ENCODE measurements at places on chromosomes 1 and 21.

GRCh38 chr1:113389359-113389952, 859 bp upstream of the MAGI3 start:
- DNase-seq: no peak

DNA sequence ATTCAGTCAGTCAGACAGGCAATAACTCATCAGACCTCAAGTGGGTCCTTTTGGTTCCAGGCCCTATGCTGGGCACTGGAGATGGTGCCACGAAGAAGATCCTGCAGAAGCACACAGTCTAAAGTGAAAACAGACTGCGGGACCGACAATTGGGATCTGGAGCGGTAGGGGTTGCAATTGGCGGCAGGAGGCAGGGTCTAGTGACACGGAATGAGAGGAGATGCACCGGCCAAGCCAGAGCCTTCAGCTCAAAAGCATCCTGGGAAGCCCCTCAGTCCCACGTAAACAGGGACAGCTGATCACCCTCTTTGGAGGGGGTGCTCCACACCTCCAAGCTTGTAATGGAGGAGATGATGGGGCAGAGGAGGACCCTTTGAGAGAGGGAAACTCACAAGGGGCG, 56.2 kb downstream of the KLHDC7A start:
- no peak for DNase-seq

DNA sequence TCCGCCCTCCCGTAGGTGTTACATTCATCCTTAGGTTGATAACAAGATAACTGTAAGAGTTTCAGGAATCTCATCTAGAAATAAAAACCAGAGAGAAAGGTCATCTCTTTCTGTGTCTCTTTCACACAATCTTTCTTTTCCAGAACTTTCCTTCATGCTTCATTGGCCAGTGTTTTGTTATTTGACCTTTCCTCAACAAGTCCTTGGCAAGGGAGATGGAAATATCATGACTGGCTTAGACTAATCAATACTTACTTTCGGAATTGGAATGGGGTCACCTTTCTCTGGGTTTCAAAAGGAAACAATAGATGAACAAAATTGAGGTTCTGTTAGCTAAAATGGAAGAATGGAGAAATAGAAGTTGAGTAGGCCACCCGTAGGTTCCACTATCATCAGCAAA, 72.9 kb upstream of the PPP2R5A start:
- no peak for DNase-seq

DNA sequence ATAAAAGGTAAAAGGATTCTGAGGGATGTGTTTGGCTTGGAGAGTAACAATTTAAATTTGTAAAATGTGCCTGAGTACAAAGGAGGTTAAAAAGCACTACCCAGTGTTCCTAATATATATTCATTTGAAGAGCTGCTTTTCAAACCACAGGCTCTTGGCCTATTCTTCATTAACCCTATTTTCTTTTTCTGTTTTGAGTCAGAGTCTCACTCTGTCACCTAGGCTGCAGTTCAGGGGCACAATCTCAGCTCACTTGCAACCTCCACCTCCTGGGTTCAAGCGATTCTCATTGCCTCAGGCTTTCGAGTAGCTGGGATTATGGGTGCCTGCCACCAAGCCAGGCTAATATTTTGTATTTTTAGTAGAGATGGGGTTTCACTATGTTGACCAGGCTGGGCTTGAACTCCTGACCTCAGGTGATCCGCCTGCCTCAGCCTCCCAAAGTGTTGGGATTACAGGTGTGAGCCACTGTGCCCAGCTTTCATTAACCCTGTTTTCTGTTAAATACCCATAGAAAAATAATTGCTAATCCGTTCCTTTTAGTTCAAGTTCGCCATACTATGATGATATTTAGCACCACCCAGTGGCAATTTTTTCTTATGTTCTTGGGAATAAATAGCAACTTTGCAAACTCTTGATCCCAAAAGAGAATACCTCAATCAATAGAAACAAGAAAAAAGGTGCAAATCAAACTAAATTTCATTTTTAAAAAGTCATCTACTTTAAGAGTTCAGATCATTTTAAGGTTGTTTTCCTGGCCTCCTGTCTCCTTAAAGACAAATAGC, 30.5 kb downstream of the ZBTB8OS start:
- DNase-seq: no peak

DNA sequence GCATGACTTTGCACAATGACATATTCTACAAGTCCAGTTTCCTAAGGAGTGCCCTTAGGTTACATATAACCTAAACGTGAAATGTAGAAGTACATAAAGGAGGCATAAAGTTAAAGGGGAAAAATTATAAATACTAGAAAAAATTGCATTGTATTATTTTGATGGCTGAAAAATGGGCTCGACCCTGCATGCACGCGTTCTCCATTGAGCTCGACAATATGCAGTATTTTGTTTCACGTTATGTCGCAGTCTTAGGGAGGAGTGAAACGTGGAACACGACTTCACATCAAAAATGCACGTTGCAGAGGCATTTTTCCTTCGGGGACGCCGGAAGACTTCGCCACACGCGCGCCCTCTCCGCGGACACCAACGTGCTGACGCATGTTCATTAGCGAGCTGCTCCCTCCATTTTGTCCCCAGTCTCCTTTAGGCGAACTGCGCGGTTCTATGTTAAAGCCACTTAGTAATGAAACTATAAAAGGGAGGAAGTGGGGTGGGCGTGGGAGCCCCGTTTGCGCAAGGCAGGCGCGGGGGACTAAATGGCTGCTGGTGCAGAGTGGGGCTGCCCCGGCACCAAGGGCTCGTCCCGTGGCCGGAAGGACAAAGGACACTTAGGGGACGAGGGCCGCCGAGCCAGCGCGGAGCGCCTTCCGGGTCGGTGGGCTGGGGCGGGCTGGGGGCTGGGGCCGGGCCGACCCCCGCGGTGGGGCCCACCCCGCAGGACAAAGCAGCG, 749 bp upstream of the COX20 start:
- DNase-seq: peak; percentile 77

- DNase-seq: no peak
These were observed 21.6 kb downstream of the PLPP3 start for GRCh38 chr1:56557746-56558145.

GRCh38 chr1:111145542-111145941, 5.5 kb downstream of the CEPT1 start:
- no peak for DNase-seq

GRCh38 chr1:162616848-162617247, 15.4 kb upstream of the DDR2 start:
- DNase-seq: no peak

DNA sequence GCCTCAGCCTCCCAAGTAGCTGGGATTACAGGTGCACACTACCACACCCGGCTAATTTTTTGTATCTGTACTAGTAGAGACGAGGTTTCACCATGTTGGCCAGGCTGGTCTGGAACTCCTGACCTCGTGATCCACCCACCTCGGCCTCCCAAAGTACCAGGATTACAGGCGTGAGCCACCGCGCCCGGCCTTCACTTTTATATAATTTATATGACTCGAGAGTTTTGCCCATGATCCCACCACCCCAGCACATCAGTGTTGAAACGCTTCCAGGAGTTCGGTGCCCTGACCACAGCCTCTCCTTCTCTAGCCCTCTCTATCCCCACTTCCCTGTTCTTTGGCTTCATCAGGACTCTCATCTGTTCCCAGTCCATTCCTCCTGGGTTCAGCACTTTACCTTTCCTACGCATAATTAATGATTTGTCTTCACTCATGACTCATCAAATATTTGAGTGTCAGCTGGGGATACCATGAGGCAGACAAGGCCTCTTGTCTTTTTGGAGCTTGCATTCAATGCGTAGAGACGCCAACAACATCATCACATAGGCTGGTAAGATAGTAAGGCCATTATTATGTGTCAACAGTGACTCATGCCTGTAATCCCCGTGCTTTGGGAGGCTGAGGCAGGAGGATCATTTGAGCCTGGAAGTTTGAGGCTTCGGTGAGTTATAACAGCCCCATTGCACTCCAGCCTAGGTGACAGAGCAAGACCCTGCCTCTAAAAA, 1.4 kb downstream of the PMF1 start:
- no peak for DNase-seq

DNA sequence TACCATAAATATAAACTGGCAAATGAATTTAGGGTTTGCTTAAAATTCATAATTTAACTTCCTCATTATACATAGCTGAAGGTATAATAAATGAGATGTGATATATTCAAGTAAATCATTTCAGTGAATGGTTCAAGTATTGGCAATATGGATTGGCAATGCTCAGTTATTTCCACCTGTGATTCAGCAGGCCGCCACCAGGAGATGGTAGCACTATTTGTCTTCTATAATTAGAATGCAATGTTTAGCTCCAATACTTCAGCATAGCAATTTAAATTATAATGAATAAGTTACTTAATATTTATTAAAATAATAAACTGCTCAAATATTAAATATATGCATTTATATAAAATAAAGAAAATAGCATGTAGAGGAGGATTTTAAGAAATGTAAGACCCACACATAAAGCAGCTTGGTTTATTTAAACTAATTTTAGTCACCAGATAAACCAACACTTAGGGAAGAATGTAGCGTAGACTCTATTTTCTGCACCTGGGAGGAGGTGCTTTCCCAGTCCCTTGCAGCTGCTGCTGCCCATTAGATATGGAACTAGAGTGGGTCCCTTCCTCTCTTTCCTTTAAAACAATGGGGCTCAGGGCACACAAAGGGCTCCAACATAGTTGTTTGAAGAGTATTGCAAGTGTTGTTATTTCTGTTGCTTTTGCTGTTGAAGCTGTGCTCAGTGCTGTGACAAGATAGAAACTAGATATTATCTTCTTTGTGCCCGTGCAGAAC, 62.1 kb downstream of the PLPPR4 start:
- no peak for DNase-seq

DNA sequence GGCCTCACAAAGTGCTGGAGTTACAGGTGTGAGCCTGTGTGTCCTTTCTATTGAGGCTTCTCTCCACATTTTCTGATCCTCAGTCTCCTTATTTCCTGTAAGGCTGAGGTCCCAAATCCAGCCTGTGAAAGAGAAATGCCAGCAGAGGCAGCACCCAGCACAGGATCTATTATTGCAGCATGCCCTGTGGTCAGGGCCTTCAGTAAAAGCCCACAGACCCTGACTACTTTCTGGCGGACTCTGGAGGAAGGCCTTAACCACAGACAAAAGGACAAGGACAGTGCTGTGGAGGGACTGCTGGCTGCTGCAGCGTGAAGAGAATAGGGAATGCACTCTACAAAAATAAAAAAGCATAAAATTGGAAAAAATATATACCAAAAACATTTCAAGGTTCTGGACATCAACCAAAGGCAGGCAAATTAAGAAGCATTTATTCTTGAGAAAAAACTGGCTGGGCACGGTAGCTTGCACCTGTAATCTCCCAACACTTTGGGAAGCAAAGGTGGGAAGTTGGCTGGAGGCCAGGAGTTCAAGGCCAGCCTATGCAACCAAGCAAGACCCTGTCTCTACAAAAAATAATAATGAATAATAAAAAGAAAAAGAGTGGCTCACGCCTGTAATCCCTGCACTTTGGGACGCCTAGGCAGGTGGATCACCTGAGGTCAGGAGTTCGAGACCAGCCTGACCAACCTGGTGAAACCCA, 9.4 kb upstream of the PGD start:
- no peak for DNase-seq

GRCh38 chr1:24301785-24302175, 17.4 kb upstream of the GRHL3 start:
- no peak for DNase-seq

GRCh38 chr1:113226148-113226547, 153.2 kb downstream of the LRIG2 start:
- no peak for DNase-seq

DNA sequence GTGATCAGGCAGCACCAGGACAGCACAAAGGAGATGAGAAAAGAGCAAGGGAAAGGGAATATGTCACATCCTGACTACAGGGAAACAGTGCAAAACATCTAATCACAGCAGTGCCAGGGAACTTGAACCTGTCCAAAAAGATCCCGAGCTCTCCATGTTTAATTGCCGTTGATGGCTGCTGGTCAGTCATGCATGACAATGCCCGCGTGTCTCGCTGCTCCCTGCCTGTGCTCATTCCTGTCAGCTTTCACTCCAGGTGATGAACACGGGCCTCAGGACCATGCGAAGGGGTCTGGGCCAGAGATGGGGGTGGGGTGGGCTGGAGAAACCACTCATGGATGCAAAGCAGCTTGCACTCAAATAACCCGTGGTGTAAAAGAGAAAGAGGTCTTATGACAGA, 287.0 kb downstream of the GPATCH2 start:
- no peak for DNase-seq

DNA sequence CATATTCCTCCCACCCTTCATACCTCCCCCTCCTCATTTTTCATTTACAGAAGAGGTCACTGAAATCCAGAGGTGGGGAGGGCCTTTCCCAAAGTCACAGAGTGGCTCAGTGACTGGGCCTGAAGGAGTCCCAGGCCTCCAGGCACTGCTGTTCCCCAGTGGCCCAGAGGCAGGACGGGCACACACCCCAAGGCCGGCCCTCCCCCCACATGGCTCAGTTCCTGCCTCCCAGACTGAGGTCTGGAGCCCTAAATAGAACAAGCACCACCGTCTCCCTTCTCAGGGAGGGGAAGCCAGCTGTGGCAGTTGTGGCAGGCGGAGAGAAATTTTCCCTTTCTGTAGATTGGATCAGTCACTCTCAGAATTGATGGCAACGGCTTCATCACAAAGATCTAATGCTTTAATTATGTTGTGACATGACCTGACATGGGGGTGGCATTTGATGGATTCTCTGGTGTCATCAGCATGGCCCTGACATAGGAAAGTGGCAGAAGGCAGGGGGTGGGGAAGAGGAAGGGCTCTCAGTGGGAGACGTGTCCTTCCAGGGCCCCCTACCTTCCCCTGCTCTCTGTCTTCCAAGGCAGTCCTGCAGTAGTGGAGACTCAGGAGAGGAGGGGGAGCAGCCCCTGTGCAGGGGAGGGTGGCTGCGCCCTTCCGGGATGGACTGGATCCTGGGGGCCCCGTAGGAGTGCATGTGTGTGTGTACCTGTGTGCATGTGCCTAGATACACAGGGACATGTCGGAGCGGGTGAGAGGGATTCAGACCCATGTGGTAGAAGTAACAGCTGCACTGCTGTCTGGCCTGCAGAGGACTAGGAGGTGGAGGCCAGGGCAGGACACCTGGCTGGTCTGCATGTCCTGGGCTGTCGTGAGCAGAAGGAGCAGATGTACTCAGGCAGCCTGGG, 41.2 kb upstream of the FOXO6 start:
- no peak for DNase-seq

DNA sequence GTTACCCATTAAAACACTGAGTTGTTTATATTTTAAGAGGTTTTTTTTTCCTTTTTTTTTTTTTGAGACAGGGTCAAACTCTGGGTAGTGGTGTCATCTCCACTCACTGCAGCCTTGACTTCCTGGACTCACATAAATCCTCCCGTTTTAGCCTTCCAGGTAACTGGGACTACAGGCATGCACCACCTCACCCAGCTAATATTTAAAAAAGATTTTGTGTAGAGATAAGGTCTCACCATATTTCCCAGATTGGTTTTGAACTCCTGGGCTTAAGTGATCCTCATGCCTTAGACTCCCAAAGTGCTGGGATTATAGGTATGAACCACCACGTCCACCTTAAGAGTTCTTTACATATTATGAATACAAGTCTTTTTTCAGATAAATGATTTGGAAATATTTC, 146.5 kb downstream of the COQ8A start:
- no peak for DNase-seq
